ENCODE measurements at places on chromosomes 6 and 20. TPM values are rescaled to one million over a fixed set of nuclear protein-coding genes. Genes with fewer than 3 reads are reported as not detected.

ENPP1 gene
- 32.4 TPM for total RNA-seq

BTNL2 gene
- not detected for total RNA-seq

TBC1D32 gene
- 12.2 TPM for total RNA-seq

ARFGEF3 gene
- 6.4 TPM for total RNA-seq

LRRC73 gene
- total RNA-seq: 0.28 TPM

BLTP3A gene
- 12.4 TPM for total RNA-seq

PPIL1 gene
- total RNA-seq: 33.4 TPM

CFB gene
- total RNA-seq: not detected

UBE2V1 gene
- 223 TPM for total RNA-seq

PAK5 gene
- 0.10 TPM for total RNA-seq

MOG gene
- total RNA-seq: not detected

ZNF512B gene
- 40.8 TPM for total RNA-seq

KCNG1 gene
- 4.4 TPM for total RNA-seq

CCN6 gene
- not detected for total RNA-seq

MATN4 gene
- total RNA-seq: not detected

TMEM74B gene
- 35.4 TPM for total RNA-seq

PARD6B gene
- 7.1 TPM for total RNA-seq

ANKRD66 gene
- total RNA-seq: not detected

EDN3 gene
- not detected for total RNA-seq

PTK6 gene
- not detected for total RNA-seq

ZBTB2 gene
- 11.6 TPM for total RNA-seq

HSP90AB1 gene
- total RNA-seq: 962 TPM

HLA-DRA gene
- 0.28 TPM for total RNA-seq

WDR46 gene
- total RNA-seq: 48.5 TPM

ZBTB12 gene
- total RNA-seq: 9.0 TPM

EPHA7 gene
- 12.1 TPM for total RNA-seq

MACROD2 gene
- 6.4 TPM for total RNA-seq

ULBP3 gene
- 16.0 TPM for total RNA-seq

TMEM170B gene
- 5.0 TPM for total RNA-seq
